ENCODE measurements at places on chromosomes 5 and 9. TPM values are rescaled to one million over a fixed set of nuclear protein-coding genes. Genes with fewer than 3 reads are reported as not detected.
A peak's percentile ranks its signal among the peaks of the same experiment; 100 is the strongest.

DNA sequence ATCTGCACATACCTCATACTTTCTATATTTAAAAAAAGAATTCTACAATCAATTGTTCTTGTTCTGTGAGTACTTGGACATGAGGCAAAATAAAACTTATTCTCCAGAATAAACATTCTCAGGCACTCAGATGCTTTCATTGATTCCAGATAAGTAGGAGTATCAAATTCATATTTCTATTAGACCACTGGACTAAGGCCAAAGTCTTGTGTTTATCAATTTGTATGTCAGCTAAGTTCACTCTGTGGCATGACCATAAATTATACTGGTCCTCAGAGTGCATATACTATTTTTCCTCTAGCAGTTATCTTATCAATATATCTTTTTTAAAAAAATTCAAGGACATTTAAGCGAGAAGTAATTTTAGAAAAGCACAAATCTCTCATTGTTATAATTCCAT, 28.2 kb downstream of the CDH10 start:
- no peak for DNase-seq

GRCh38 chr9:20940447-20941173, 90.8 kb downstream of the HACD4 start:
- DNase-seq: no peak

DNA sequence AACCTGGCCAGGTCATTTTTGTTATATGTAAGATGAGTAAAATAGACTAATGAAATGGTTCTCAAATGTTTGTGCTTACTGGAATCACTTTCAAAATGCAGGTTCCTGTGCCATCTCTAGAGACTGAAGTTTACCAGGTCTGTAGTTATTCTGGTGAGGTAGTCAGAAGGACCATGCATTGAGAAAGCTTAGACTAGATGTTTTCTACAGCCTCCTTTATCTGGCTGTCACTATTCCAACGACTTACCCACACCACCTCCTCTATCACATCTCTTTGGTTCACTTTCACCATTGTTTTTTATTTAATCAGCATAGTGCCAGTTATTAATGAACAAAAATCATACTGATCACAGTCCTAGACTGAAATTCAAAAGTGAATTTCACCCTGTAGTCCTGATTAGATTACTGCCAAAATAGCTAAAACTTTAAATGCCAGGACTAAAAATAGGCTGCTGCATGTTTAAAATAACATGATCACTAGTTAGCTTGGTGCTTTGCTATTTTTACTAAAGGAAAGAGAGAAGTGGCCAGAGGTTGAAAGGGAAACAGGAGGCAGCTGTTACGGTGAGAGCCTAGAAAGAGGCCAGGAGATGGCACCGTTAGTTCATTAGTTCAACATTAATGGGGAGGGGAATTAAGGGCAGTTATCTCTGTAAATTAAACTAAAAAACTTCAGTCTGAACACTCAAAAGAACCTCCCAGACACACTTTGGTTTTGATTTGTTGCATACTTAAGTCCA, 13.9 kb upstream of the FNIP1 start:
- no peak for DNase-seq

DNA sequence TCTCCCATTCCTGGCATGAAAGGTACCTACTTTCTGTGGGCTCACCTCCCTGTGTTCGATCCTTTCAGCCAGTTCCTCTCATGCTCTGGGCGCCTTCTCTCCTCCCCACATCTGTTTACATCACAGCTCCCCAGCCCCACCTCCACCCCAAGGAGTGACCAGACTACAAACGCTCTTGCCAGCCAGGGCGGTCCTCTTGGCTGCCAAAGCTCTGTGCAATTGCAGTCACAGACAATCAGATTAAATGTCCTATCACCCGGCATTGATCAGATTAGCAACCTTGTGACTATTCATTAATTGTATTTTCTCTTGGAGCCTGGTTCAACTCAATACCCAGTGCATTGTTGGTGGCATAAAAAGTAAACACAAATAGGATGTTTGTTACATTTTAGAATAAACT, 211.2 kb upstream of the TBCA start:
- DNase-seq: no peak

DNA sequence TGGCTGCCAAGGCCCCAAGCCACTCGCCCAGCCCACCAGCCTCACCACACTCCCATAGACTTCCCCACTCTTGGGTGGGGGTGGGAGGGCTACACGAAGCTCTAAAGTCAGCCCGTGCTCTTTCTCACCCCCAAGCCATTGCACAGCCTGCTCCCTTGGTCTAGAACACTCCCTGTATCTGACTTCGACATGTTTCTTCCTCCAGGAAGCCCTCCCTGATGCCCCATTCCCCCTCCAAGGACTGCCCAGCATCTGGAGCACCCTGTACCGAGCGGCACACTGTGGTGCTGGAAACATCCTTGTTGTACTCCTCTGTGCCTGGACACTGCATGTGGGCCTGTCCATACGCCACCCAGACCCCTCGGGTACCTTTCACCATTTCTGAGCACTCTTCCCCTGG, 49.4 kb upstream of the KCNMB1 start:
- no peak for DNase-seq

GRCh38 chr9:79193001-79193400, 378.8 kb upstream of the TLE4 start:
- no peak for DNase-seq

- no peak for DNase-seq
Measured at GRCh38 chr5:58988938-58989337, 406.1 kb downstream of the RAB3C start.

DNA sequence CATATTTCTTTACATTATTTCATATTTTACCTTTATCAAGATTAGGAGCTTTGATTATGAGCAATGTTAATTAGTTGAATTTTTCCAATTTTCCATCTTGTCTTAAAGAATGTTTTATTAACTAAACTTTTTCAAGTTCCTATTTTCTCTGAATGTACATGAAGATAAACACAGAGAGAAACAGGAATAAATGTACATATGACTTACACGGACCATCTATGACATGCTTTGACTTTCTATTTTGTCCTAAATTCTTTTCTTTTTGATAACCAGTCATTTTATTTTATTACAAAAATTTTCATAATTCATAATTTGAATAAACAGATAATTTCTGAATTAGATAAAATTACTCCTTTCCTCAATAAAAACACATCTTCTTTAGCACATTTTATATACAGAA, 1038.8 kb upstream of the ARRDC3 start:
- DNase-seq: no peak

GRCh38 chr5:22985446-22985845, 132.3 kb upstream of the CDH12 start:
- no peak for DNase-seq

- DNase-seq: no peak
Measured at GRCh38 chr5:121993191-121993590, 31.4 kb downstream of the SRFBP1 start.

GRCh38 chr5:75630875-75631274, 19.6 kb downstream of the ANKDD1B start:
- no peak for DNase-seq

DNA sequence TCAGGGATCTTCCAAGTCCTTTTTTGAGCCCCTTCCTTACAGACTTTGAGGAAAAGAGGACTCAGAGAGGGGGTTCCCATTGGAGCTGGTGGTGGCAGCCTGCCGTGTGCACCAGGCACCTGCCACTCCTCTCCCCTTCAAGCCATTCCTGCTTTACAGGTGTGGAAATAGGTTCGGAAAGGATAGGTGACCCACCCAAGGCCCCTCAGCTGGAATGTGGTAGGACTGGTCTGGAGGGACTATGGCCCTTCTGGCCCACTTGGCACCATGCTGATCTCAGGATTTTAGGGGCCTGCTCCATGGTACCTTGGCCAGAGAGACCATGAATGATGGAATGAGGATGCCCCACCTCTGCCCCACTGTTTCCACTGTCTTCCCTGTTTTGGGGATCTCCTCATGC, 1.4 kb downstream of the GALNT12 start:
- DNase-seq: no peak

DNA sequence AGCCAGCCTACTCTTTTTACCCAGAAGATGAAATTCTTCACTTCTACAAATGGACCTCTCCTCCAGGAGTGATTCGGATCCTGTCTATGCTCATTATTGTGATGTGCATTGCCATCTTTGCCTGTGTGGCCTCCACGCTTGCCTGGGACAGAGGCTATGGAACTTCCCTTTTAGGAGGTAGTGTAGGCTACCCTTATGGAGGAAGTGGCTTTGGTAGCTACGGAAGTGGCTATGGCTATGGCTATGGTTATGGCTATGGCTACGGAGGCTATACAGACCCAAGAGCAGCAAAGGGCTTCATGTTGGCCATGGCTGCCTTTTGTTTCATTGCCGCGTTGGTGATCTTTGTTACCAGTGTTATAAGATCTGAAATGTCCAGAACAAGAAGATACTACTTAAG, 16.6 kb downstream of the OCLN start:
- no peak for DNase-seq

- DNase-seq: no peak
Measured at GRCh38 chr9:122106576-122106975, 13.5 kb upstream of the TTLL11 start.

DNA sequence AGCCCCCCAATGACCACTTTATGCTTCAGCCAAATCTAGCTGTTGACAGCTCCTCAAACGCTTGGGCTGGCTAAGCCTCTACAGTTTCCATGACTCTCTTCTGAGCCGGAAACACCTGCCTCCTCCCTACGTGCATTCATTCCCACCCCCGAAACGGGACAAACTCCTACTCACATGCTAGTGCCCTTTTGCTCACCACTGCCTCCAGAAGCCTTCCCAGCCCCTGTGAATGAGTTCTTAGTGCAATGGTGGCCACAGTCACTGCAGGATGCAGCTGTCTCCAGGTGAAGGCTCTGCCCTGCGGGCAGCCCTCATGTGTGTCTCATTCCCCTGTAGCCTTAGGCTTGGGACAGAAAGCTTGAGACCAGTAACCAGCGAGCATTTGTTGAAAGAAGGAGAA, 68.8 kb upstream of the DAB2IP start:
- no peak for DNase-seq

DNA sequence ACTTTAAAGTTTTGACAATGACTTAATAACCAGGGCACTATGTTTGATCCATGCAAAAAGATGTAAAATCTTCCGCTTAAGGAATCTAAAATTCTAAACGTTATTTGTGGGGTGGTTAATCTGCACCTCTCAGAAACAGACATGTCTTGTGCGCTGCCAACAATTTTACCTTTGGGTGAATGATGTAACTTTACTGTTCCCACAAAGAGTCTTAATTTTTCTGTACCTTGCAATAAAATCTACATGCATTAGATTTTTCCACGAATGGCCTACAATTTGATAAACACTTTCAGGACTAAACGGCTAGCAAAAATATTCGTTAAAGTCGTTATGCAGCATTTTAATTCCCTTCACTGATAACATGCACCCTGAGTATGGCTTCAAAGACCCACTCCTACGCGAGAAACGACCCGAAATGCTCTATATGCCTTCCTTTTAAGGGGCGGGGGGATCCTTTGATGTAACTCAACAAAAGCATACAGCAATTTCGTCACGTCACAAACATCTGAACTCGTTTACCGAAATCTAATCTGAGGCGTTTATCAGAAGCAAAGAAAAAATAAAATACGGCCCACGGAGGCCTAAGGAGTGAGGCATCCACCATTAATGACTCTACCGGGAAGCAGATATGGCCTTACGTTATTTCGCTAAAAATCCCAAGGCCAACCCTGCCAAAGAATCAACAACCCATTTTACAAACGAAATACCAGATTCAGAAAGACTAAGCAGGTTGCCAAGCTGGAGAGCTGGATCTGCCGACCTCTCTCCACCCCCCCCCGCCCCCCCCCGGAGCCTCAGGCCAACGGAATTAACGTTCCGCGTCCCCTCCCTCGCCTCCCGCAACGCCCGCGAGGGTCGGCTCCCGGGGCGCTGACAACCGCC, 621 bp downstream of the AK6 start:
- no peak for DNase-seq

DNA sequence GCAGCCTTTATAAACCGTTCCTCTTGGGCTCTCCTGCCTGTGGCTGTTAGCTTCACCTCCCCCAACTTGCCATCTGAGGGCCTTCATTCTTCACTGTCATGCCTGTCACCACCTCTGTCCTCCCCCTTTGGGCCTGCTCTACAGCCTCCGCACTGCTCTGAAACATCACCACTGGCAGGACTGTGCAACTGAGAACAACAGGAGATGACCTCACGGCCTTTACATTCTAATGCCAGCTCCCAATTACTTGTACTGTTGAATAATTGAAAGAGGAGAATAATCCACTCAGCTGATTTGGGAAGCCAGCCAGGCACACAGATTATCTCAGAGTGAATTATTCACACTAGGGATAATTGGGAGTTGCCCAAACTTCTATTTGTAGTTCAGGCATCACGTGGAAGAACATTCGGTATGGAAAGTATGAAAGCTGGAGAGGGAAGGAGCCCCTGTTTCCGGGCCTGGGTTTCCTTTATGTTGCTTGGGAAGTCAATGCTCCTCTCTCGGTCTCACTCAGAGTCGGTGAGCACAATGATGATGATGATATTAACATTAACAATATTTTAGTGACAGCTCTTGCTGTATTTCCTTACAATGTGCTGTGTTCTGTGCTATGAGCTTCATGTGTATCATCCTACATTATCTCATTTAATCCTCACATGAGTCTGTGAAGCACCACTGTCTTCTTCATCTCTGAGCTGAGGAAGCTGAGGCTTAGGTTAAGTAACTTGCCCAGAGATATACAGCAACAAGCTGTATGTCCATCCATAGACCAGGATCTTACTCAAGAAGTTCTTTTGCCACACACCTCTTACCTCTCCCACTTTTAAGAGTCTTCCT, 99.3 kb upstream of the LRRTM2 start:
- no peak for DNase-seq

- DNase-seq: peak; percentile 31
Measured at GRCh38 chr5:41925555-41925951, 472 bp downstream of the FBXO4 start.

GRCh38 chr9:123556464-123557435, 200.8 kb downstream of the CRB2 start:
- DNase-seq: no peak

DNA sequence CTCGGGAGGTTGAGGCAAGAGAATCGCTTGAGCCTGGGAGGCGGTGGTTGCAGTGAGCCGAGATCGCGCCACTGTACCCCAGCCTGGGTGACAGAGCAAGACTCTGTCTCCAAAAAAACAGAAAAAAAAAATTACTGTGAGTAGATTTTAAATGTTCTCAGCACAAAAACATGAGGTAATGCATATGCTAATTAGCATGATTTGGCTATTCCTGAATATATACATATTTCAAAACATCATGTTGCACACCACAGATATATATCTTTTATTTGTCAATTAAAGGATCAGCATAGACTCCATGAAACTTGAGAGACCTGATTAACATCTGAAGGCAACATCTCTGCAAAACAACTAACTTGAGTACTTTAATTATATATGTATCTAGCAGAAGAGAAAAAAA, 103.3 kb downstream of the THBS4 start:
- no peak for DNase-seq

- DNase-seq: no peak
Measured at GRCh38 chr5:137933491-137933911, 44.2 kb downstream of the PKD2L2 start.

GRCh38 chr9:19479874-19480273, 71.1 kb downstream of the ACER2 start:
- DNase-seq: no peak

The RGS7BP gene
- total RNA-seq: not detected

The HTR4 gene
- not detected for total RNA-seq

The MEIKIN gene
- total RNA-seq: 1.1 TPM

The PCDHGA12 gene
- not detected for total RNA-seq

The INSYN2B gene
- total RNA-seq: not detected

The TNC gene
- total RNA-seq: not detected

The FAM153A gene
- 37.5 TPM for total RNA-seq

The DDX4 gene
- 0.83 TPM for total RNA-seq

Measured in activated CD4-positive, alpha-beta memory T cell treated with anti-CD3 and anti-CD28 coated beads, Interleukin-2, amount 10 ng/mL, durations not matched to agents 7 days and 5 days (primary cell).